ENCODE measurements at places on chromosomes 3 and 15.

- DNase-seq, result no peak
Measured at GRCh38 chr15:90547540-90547939, 17.8 kb downstream of the CRTC3 start.

DNA sequence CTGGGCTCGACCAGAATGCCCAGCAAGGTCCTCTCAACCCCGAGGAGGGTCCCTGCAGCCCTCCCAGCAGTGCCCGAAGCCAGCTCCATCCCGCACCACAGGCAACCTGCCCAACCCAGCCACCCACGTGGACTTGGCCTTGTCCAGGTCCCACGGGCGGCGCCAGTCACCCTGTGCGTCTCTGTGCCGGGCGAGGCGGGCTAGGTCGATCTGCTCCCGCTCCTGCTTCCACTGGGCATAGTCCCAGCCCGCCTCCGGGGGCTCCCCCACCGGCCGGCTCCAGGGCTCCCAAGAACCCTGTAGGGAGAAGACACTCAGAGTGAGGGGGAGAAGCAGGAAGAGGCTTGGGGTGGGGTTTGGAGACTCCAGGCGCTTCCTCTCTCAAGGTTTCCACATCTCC is 3.1 kb downstream of the CCDC9B start:
- DNase-seq, result no peak

- DNase-seq, result no peak
Measured at GRCh38 chr3:17431004-17431403, 311.4 kb downstream of the TBC1D5 start.

GRCh38 chr15:39411102-39411989 is 169.5 kb upstream of the THBS1 start:
- no peak for DNase-seq

GRCh38 chr3:152760024-152760563 is 74.8 kb upstream of the P2RY1 start:
- no peak for DNase-seq

Measured in brain microvascular endothelial cell (primary cell).